ENCODE measurements at places on chromosomes 16 and 17.

DNA sequence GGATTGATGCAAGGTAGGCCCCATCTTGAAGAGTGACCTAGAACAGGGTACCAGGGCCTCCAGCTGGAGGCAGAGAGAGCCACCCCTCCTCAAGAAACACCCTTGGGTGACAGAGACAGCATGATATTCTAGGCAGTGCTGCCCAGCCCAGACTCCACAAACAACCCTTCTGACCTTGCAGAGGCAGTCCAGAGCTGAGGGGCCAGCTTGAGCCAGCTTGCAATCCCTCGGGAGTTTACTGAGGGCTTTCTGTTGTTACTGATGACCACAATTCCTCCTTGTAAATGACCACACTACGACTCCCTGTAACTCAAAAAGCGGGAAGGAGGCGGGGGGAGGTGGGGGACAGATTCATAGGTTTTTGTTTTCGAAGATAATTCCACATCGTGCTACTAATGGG lies 18.6 kb upstream of the MNT start:
- DNase-seq = no peak

DNA sequence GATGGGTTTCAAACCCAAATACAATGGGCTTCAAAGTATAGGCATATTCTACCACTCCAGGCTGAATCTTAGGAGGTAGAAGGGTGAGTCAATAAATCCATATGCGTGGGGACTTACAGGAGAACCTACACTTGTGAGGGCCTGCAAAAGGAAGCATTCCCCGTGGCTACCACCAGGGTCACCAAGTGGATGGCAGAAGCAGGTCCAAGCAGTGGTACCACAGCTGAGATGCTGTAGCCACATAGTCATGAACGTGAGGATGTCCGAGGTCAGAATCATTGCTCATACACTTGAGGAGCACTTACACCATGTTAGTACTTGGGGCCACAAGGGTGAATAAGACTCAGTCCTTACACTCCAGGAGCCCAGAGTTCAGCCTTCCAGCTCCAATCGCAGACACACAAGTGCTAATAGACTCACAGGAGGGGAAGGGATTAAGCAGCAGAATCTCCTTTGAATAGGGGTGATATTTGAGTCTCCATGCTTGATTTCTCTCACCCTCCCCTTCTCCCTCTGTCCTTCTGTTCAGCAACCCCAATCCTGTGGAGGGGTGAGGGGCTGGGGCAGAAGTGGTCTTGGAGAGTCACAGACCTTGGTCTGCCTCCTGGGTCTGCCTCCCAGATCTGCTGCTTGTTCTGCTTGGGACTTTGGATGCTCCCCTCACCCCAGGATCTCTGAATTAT lies 42.5 kb upstream of the ASIC2 start:
- DNase-seq = no peak

DNA sequence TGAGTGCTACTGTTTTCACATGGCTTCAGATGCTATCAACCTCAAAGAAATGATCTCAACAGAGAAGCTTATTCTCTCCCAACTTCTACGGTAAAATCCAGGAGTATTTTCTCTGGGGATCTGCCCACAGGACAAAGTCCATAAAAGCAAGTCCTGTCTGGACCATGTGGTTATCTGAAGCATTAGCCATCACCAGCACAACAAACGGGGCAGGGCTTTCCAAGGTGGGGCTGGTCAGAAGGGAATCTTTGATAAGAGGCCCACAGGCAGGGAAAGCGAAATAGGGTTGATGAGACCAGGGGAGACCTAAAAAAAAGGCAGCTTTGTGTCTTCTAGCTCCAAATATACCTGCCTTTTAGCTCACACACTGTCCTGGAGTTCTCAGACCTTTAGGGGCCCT lies 38.7 kb upstream of the CACNG3 start:
- DNase-seq = no peak

- no peak for DNase-seq
Measured at GRCh38 chr17:77810536-77810935, 148.0 kb upstream of the TNRC6C start.

- no peak for DNase-seq
Measured at GRCh38 chr16:31109622-31110021, 1.4 kb downstream of the BCKDK start.

- no peak for DNase-seq
Measured at GRCh38 chr17:37608351-37609169, 658 bp downstream of the SYNRG start.

DNA sequence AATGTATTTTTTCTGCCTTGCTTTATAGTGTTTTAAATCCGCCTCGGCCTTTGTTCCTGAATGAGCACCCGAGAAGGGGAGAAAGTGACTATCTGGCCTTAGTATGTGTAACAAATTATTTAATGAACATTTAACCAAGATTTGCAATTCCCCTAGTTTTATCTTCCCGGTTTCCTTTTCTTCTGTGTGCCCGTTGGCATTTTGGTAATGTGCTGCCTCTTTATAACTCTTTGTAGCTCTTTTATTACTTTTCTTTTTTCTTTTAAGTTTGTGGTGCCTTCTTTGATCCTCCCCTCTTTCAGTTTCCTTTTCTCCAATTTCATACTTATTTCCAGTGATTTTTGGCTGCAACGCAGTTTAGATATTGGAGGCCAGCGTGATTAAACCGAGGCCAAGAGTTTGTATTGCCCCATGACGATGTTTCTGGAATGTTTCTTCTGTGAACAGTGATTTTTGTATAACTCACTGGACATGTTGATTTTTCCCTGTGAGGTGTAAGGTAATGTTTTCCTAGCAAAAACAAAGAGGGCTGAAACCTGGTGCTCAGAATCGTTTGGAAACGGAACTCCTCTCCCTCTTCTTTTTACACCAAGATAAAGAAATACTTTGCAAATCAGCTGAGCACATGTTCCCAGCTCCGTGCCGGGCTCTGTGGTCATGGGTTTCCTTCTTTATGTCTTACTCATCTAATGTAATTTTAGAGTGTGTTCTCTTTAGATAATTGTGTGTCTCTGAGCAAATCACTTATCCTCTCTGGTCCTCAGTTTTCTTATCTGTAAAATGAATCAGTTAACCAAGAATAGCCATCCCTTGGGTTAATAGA lies 344.3 kb downstream of the WWOX start:
- DNase-seq = no peak

- DNase-seq = no peak
Measured at GRCh38 chr16:49619811-49620157, 236.1 kb downstream of the ZNF423 start.

- no peak for DNase-seq
Measured at GRCh38 chr17:42120161-42120769, 902 bp downstream of the KAT2A start.

- peak; percentile 50 for DNase-seq
Measured at GRCh38 chr16:11342021-11342855, 3.0 kb upstream of the RMI2 start.

DNA sequence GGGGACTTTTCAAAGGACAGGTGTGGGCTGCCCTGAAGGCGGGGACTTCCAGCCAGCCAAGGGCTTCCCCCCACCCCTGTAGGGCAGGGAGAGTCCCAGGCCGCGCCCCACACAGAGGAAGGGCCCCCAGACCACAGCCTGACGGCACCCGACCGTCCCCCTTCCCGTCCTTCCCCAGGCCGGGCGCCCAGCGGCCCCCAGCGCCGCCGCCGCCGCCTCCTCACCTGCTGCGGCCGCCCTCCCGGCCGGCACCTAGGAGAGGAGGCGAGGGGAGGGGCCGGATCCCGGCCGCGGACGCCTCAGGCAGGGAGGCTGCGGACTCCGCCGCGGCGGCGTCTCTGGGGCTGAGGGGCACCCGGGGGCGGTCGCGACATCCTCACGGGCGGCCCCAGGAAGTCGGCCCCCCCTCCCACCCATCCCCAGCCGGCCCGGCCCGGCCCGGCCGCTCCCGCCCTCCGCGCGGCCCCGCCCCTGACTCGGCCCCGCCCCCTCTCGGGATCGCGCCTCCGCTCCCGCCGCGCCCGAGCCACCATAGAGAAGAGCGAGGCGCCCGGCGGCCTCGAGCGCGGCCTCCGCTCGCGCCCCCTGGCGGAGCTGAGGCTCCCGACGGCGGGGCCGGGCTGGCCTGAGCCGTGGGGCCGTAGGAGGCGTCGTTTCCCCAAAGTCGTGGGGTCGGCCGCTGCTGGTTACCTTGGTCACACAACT lies 25.5 kb upstream of the RFFL start:
- DNase-seq = peak; percentile 93

- no peak for DNase-seq
Measured at GRCh38 chr16:81429045-81429521, 15.5 kb upstream of the CMIP start.

Data from activated naive CD8-positive, alpha-beta T cell treated with anti-CD3 and anti-CD28 coated beads for 36 hours (primary cell).